ENCODE measurements at places on chromosomes 2 and 18.

GRCh38 chr2:26946841-26947784 is 23.3 kb upstream of the MAPRE3 start:
- DNase-seq, result no peak

GRCh38 chr2:176078541-176079284 is 5.0 kb downstream of the EVX2 start:
- no peak for DNase-seq

DNA sequence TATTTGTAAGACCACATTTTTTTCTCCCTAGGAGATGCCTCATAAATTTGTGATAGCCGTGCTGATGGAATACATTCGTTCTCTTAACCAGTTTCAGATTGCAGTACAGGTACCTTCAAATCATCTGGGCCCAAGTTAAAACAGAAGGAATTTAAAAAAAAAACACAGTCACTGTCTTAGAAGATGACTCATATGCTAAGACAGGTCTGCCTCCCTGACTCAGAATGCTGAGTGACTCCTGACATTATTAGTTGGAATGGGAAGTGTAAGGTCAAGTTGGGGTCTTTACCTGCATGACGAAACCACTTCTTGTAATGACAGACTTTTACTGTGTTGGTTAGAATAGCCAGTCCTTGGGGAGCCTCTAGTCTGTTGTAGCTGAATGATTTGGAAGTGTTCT is 26.3 kb downstream of the RMC1 start:
- no peak for DNase-seq

GRCh38 chr2:201831469-201831868 is 25.1 kb downstream of the CDK15 start:
- DNase-seq, result no peak

DNA sequence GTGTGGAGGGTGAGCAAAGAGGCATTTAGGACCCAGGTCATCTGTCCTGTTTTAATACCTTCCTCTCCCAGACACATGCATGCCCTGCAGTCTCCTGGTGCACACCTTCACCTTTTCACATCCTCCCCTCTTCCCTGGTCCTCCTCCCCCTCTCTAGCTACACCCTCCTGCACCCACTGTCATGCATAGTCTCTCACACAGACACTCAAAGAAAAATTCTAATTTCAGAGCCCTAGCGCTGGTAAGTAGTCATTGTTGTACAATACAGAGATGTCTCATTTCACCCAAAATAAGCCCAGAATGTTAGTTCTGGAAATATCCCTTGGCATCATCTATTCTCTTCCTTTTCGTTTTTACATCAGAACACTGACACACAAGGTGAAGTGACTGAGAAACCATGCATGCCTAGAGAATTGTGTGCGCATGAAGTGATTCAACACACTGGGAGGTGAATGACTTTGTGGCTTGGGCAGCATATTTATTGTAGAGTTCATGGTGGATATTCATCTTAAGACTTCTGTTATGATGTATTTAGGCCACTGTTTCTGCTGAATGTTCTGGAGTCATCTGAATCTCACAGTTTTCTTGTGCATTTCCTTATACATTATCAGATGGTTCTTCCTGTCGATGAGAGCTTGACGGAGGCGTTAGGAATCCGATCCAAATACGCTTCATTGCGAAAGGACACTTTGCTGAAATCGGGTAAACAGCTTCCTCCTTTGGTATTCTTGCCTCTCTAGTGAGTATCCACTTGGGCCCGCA is 69.9 kb downstream of the COA5 start:
- DNase-seq, result no peak

- DNase-seq, result no peak
Measured at GRCh38 chr18:38444971-38445803, 879.6 kb upstream of the CELF4 start.

GRCh38 chr18:38362286-38362792 is 796.7 kb upstream of the CELF4 start:
- DNase-seq, result no peak

DNA sequence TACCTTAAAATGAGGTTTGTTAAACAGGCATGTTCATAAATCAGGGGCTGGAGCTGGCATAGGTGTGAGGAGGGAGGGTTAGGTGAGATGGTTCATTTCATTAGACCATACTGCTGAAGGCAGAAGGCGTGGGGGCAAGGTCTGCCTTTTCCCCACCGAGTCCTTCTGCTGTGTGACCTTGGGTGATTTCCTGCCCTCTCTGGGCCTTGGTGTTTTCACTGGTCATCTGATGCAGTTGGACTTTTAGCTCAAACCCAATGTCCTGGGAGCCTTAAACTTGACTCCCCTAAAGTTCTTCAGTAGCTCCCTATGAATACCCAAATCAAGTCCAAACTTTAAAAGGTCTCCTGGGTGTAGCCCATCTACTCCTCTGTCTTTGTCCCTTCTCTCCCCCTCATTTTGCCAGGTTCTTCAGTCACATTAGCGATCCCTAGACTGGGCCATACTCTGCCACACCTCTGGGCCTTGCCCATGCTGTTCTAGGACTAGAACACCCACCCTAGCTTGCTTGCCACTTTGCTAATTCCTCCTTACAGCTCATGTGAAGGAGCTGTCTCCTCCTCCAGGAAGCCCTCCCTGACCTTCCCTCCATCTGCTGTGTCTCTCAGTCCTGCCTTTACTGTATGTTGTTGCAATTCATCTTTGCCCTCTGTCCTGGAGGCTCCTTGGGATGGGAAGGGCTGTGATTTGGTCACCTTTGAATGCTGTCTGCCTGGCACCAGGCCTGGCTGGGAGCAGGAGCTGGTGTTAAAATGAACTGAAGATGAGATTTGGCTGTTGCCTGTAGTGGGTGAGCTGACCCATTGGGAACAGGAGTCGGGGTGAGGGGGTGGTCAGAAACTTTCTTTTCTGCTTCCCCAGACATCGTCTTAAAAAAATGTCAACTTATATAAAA is 85.4 kb upstream of the HS6ST1 start:
- no peak for DNase-seq

DNA sequence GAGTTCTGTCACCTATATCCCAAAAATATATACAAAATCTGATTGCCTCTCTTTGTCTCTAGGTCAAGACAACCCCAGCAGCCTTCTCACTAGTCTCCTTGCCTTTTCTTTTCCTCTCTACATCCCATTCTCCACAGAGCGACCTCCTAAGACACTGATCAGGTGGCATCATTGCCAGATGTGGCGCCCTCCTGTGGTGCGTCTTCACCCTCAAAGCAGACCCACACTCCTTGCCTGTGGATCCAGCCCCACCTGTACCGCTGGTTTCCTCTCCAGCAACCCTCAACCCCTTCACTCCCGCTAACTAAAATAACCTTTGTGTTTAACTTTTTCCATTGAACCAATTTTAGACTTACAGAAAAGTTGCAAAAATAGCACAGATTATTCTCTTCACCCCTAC is 273.3 kb downstream of the GLI2 start:
- DNase-seq, result no peak

- DNase-seq, result no peak
Measured at GRCh38 chr2:9744256-9745004, 98.8 kb upstream of the TAF1B start.

- no peak for DNase-seq
Measured at GRCh38 chr2:102618452-102619413, 620 bp upstream of the SLC9A2 start.

GRCh38 chr2:224997802-224998201 is 44.5 kb downstream of the DOCK10 start:
- DNase-seq, result no peak

DNA sequence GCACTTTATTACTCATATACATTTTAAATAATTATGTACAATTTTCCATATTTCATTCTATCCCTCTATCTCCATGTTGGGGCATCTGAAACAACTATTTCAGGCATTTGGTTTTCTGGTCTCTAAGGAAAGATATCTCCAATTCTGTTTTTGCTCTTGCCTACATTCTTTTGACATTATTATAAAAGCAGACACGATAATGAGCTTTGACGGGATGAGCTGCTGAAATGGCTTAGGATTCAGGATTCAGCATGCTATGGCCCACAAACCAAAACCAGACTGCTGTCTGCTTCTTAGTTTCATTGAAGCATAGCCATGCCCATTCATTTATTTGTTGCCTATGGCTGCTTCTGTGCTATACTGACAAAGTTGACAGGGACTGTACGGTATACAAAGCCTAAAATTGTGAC is 42.7 kb upstream of the GLS start:
- no peak for DNase-seq

DNA sequence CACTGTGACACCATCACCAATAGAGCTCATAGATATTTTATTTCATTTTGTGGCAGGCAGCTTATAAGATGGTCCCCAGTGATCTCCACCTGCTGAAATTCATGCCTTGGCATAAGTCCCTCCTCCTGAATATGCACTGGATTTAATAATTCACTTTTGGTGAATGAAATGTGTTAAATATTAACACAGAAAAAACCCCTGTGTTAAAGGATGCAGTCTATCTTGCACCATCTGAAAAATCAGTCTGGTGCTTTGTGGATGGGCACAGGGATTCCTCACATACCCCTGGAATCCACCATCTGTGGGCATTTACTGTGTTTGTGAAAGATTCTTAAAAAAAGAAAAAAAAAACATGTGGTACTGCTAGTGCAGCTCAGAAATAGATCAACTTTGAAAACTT is 26.1 kb upstream of the WIPF1 start:
- no peak for DNase-seq

DNA sequence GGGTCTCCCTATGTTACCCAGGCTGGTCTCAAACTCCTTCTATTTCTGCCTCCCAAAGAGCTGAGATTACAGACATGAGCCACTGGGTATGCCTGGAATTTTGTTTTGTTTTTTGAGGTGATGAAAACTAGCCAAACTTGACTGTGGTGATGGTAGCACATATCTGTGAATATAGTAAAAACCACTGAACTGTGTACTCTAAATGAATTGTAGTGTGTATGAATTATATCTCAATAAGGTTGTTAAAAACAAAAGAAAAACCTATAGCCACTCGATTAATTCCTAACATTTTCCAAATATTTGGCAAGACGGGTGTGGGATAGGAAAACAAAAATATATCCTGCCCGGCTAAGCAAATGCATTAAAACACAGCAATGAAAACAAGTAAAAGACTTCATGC is 1302.3 kb upstream of the CHAC2 start:
- no peak for DNase-seq

GRCh38 chr2:233853353-233853752 is 982 bp downstream of the HJURP start:
- no peak for DNase-seq

DNA sequence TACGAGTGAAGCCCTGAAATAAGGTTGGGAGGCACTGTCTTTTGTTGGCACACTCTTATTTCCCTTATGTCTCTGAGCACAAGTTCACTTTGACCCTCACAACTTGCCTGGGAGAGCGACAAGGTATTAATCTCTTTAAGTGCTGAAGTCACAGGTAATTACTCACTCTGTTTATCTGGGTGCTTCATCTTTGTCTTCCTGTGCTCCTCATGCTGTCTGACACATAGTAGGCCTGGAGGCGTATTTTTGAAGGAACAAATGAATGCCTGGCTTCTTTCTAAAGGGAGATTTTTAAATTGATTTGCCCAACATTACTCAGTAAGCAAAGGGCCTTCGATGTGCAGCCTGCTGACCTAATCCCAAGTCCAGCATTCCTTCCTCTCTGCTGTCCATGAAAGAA is 507.1 kb upstream of the TNP1 start:
- no peak for DNase-seq

DNA sequence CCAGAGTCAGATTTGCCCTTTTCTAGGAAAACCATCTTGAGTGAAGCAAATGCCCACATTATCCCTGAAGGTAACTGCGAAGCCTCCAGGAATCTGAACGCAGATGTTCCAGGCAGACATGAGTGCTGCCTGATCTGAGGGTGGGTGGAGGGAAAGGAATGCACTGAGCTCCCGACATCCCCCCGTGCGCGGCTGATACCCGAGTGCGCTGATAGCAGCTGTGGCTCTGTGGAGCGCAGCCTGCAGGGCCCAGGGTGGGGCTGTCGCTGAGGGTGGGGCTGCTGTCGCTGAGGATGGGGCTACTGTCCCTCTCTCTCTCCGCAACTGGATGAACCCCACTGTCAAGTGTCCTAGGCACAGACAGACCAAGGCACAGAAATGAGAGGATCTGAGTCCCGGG is 82.4 kb downstream of the GFPT1 start:
- no peak for DNase-seq

DNA sequence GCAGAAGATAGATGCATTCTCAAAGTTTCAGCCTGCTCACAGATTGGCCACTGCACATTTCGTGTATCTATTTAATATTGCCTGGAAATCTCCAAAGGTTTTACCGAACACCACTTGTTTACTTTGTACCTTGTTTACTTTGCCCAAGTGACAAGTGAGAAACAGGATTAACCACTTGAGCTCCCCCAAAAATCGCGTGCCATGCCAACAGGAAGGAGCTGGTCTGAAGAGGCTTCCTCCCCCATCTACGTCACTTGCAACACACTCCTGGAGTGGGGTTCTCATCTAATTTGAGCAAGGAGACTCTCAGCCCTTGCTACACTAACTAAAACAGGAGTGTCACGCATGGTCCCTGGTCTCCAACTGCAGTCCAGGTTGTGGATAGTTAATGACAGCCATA is 212.5 kb upstream of the TMEM200C start:
- no peak for DNase-seq

DNA sequence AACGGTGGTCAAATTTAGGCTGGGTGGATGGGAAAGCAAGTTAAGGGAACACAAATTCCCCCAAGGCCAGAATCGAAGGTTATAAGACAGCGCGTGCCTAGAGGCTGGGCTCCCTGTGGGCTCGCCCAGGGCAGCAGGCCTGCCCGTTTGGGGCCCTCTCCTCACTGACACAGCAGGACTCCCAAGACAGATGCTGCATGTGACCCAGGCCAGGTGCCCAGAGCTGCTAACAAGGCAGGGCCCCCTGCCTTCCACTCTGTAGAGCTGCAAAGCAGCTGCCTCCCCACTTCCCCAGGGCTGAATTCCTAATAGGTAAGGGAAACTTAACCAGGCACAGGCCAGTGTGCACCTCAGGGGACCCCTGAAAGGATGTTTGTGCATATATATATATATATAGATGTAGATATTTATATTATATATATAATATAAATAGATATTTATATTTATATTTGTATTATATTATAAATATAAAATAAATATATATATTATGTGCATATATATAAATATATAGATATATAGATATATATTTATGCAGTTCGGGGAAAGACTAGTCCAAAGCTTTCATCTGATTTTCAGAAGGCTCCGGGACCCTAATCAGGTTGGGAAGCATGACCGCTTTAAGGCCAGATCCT is 43.7 kb downstream of the TMEM37 start:
- DNase-seq, result no peak

DNA sequence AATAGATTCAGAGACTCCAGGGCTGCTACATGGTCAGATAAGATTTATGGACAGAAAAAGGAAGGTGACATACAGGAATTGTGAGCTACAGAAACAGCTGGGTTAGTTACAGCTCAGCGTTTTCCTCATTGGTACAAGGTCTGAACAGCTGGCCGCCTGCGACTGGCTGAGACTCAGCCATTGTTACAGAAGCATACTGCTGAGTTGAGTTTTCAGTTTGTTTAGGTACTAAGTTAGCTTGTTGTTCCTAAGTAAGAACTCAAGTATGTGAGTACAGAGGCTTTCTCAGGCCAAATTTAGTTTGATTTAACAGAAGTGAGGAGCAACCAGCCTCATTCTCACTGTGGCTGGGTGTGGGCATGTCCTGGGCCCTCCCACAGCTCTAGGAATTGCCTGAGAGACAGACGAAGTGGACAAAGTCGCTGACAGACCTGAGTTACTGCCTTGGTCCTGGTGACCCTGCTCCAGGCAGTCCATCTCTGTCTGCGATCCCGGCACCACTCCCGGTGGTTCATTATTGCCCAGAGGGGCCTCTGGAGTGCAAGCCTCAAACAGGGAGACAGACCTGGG is 27.8 kb upstream of the RHOB start:
- DNase-seq, result no peak

GRCh38 chr2:61363580-61363979 is 107.3 kb downstream of the USP34 start:
- no peak for DNase-seq

Measured in stimulated activated CD4-positive, alpha-beta T cell treated with anti-CD3 and anti-CD28 coated beads, Interleukin-1b, Interleukin-23, amount 100 ng/mL, for 1 hour (primary cell).